ENCODE measurements at places on chromosomes 12 and 14.
A peak's percentile ranks its signal among the peaks of the same experiment; 100 is the strongest.

GRCh38 chr14:33376510-33376909, 437.8 kb downstream of the NPAS3 start:
- no peak for DNase-seq

- DNase-seq: no peak
These were observed 18.5 kb upstream of the ANO2 start for GRCh38 chr12:5963515-5963914.

DNA sequence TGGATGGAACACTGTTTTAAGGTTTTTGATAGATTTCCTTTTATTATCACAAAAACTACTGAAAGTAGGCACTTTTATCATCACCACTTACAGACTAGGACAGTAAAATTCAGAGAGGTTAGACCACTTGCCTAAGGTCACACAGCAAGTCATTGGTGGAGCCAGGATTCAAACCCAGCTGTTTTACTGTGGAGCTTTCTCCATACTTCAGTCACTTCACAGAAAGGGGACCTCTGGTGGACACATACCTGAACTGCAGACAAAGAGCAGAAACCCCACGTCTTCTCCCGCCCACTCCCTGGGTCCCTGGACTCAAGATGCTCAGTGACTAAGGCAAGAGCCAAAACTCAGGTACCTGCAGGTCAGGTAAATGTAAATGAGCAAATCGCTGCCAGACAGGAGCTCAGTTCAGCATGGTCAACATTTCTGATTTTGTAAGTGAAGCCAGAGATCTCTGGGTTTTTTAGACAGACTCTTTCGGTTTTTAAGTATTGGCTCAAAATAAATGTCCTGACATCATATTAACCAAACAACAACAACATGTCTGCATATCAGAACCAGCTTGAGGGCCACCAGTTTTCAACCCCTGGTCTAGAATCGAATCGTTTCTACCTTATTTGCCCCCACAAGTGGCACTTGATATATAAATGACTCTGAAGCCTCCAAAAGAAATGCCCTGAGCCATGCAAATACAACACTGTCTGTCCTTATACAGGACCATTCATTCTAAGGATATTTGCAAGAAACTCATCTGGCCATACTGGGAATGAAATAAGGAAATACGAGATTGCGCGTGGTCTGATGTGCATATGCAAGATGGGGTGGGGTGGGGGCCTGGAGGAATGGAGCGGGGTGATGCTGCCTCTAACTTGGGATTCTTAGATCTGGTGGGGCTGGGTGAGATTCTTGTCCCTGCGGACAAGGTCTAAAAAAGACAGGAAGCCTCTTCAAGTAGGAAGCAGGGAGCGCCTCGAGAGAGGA, 110.9 kb downstream of the KSR2 start:
- DNase-seq: peak; percentile 58

DNA sequence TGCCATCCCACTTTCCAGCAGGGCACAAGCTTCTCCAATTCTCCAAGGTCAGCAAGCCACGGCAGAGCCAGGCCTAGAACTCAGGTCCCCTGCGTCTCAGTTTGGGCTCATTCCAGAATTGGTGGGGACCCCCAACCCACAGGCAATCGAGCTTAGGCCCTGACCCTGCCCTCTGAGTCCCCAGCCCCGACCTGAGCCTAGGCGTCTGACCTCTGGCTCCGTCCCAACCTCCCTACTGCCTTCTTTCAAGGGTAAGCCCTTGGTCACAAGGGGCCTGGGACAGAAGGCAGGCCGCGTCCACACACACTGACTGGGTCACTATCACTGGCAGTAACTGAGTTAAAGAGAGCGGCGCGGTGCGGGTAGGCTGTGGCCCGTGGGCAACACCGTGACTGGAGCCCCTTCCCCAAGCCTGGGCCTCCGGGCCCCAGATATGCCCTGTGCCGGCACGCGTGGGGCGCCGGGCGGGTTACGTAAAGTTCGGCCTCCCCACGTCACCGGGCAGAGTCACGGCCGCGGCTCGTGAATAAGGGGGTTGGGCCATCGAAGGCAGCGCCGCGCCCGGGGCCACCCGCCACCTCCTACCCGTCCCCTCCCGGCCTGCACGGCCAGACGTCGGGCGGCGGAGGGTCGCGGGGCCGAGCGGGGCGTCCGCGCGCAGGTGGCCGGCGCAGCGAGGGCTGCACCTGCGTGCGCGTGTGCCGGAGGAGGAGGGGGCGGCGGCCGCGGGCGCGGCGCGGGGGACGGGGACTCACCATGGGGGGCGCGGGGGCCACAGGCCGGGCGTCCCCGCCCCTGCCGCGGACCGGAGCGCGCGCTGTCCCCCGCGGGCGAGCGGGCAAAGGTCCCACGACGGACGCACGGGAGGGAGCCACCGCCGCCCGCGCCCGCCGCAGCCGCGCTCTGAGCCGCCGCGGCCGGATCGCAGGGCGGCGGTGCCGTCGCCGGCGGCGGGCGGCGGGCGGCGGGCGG, 516 bp downstream of the ANKRD9 start:
- DNase-seq: peak; percentile 52

- DNase-seq: no peak
These were observed 80.6 kb upstream of the GSC start for GRCh38 chr14:94850309-94851211.

DNA sequence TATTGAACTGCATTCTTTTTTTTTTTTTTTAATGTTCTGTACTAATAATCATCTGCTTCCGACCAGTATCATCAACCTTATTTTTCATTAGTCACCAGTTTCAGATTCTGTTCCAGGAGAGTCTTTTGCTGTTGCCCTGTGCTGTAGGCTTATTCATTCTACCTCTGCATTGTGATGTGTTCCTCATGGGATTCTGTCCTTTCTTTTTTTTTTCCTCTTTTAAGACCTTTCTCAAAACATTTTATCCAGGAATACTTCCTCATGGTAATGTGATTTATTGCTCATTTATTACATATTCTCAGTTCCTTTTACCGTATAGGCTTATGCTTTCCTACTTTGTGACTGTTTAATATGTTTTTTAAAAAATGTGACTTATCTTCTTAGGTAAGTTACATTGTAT, 4.8 kb downstream of the NDUFA9 start:
- no peak for DNase-seq

DNA sequence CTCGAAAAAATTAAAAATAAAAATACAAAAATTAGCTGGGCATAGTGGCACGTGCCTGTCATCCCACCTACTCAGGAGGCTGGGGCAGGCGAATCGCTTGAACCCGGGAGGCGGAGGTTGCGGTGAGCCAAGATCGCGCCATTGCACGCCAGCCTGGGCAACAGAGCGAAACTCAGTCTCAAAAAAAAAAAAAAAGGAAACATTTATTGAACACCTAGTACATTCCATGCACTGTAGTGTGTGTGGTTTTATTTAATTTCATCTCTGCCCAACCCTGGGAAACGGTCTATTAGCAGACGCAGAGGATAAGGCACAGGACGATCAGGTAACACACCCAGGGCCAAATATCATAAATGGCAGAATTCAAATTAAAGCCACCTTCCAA, 35.8 kb upstream of the SINHCAF start:
- no peak for DNase-seq

- no peak for DNase-seq
These were observed 47.1 kb upstream of the ATXN7L3B start for GRCh38 chr12:74490390-74491064.

DNA sequence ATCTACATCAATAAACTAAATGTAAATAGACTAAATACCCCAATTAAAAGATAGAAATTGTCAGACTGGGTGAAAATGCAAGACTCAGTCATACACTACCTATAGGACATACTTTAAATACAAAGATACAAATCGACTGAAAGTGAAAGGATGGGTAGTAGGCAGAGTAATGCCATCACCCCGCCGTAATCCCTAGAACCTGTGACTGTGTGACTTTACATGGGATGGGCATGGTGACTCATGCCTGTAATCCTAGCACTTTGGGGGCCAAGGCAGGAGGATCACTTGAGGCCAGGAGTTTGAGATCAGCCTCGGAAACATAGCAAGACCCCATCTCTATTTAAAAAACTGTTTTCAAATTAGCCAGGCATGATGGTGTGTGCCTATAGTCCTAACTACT, 2.6 kb upstream of the EVL start:
- no peak for DNase-seq

DNA sequence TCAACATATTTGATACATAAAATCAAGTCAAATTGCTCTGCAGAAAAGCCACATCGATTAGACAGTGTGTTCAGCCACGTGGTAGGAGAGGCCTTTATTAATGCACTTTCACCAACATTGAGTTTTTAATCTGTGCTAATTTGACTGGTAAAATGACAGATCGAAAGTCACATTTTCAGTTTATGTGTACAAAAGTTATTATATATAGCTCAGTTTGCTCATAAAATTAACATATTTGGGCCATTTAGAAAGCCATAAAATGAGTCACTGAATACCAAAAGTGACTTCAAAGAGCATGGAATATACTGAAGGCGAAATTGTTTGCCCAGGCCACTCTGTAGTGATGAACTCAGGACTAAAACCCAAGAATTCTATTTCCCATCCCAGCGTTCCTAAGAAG, 26.0 kb downstream of the C12orf42 start:
- DNase-seq: no peak

DNA sequence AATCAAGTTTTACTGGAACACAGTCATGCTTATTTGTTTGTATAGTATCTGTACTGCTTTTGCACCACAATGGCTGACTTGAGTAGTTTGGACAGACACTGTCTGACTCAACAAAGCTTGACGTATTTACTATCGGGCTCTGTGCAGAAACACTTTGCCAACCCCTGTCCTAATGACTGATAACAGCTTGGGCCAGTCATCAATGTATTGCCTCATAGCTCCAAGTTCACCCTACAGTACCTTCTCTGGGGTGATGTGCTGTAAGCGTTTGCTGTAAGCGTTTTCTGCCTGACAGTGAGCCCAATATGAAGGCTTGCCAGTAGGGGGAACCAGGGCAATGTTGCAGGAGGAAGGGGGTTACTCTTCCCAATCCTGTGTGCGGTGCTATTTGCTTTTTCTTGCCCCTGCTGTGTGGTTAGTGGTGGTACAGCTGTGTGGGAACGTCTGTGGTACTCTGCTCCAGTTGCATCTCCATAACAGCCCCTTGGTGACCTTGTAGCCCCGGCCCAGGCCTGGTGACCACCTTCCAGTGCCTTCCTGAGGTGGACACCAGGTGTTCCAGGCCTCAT, 5.4 kb upstream of the CCDC177 start:
- no peak for DNase-seq

DNA sequence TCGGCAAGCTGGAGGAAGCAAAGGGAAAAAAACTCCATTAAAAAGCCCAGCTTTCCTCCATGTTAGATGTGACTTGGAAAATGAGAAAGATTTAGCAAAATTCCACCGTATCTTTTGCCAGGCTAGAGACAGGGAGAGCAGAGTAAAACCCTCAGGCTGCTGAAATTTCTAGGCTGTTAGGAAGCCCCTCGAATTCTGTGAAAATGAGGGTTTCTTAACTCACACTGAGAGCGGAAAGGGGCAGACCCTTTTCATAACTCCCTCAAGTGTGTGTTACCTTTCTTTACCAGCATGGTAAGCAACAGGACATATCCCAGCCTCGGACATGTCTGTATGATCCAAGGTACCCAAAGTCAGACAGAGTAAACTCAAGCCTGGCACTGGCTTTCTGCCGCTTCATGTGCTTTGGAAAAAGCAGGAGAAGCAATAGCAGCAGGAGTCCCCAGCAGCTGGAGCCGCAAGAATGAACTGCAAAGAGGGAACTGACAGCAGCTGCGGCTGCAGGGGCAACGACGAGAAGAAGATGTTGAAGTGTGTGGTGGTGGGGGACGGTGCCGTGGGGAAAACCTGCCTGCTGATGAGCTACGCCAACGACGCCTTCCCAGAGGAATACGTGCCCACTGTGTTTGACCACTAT, at the start of gene RHOJ:
Gene RHOJ (plus strand): TSS at position 37 of the 637 bp plus-strand sequence. CDS start 427 bp downstream, at position 464.
- no peak for DNase-seq

DNA sequence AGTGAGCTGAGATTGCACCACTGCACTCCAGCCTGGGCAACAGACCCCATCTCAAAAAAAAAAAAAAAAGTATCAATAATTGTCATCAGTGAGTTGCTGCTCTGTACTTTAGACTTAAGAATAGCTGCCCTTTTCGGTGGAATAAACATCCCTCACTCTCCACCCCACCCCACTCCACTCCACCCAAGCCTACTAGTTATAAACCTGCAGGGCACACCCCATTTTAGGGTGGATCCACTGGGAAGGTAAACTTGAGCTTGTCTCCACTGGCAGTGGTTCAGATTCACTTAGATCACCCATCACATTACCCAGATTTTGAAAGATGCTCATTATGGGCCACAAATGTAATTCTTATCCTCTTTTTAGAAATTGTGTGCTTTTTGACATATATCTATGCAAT, 106.4 kb downstream of the GPR135 start:
- no peak for DNase-seq

- no peak for DNase-seq
These were observed 1.3 kb downstream of the CHGA start for GRCh38 chr14:92924247-92924646.

GRCh38 chr12:20374795-20375194, 6.5 kb downstream of the PDE3A start:
- no peak for DNase-seq

DNA sequence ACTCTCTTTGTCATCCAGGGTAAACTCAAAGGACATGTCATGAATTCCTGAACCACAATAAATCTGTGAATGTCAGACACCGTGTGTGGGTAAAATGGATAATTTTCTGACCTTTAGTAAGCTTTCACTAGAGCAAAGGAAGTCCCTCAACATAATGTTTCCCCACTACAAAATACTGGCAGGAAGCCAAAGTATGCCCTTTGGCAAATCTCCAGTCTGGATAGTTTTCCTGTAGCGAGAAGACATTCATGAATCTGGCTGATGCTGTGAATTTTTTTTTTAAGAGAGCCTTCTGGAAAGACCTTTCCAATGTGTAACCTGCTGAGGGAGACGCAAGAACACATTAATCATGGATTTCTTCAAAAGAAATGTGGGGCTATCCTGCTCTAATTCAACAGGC, 389.6 kb upstream of the DDHD1 start:
- DNase-seq: no peak

DNA sequence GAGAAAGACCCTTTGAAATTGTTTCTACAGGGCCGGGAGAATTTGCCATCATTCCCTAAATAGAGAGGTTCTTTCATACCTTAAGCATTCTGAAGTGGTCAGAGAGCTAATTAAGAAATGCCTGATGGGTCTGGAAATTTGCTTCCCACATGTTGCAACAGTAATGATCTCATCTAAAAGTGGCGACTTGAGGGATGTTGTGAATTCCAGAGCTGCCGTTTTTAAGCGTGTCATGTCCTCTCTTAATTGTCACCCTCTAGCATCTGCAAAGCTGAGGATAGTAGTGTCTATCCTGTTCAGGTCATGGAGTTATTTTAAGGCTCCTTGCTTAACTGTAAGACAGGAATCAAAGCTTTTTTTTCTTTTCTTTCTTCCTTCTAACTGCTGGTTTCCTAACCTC, 60.4 kb downstream of the FOS start:
- no peak for DNase-seq

DNA sequence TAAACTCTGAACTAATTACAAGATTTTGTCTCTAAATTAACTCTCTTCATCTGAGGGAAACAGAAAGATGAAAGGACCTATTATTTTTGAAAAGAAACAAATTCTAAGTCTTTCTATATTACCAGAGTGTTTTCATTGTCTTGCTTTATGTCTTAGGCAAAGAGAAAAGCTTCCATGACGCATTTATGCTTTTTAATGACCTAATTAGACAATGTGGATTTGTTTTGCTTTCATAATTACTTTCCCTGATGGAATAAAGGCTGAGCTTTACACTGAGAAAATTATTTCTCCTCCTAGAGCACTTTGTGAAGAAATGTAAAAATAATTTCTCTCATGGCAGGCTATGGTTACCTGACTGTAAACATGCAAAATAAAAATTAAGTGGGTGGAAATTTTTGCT, 138.0 kb upstream of the SLCO1C1 start:
- no peak for DNase-seq

GRCh38 chr12:88472248-88472647, 108.0 kb downstream of the KITLG start:
- no peak for DNase-seq

- DNase-seq: no peak
These were observed 1338.8 kb upstream of the SEL1L start for GRCh38 chr14:82872494-82872893.
